ENCODE measurements at places on chromosomes 4 and X.

DNA sequence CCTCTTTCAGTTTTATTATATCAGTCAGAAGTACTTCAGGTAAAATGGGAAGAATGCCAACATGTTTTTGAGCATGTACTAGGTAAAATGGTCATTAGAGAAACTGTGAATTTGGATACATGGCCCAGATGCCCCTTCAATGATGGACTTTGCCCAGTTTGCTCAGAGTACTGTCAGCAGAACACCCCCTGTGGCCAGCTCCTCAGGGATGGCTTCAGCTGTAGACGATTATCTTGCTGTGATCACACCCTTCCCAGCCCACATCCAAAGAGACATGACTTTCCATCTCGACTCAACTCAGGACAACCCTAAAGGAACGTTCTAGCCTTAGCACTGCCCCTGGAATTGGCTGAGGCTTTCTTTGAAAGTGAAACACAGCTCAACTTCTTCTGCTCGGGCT lies 439.1 kb downstream of the PACRGL start:
- no peak for DNase-seq

DNA sequence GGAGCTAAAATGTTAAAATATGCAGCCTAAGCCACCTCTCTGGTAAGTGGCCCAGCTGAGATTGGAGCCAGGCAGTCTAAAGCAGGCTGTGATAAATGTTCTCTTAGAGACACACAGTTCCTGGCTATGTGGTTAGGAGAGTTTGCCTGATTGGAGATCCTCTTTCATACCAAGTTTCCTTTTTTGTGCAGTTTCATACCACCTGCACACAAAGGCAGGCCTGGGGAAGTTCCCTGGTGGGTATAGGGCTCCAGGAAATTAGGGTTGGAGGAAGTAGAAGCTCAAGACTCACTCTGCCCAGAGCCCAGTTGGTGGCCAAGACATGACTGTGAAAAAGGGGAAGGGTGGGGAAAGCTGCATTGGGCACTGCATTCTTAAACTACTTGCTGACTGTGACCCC lies 16.9 kb downstream of the CYBB start:
- no peak for DNase-seq

DNA sequence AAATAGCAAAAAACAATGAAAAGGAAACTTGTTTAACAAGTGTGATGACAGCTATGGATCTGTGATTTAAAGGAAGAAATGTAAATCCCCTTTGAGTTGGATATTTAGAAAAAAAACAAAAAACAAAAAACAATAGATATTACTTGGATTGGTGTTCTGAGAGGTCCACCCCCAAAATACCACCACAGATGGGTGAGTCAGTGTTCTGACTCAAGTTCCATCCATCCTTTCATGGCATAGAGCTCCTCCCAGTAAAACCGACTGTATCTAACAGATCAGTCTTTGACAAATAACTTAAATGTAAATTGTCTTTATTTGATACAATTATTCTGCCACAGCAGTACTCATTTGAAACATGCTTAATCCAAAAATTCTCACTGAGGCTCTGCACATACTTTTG lies 27.4 kb downstream of the TMPRSS11B start:
- DNase-seq = no peak

- DNase-seq = no peak
Measured at GRCh38 chr4:44848466-44848865, 122.1 kb upstream of the GNPDA2 start.

DNA sequence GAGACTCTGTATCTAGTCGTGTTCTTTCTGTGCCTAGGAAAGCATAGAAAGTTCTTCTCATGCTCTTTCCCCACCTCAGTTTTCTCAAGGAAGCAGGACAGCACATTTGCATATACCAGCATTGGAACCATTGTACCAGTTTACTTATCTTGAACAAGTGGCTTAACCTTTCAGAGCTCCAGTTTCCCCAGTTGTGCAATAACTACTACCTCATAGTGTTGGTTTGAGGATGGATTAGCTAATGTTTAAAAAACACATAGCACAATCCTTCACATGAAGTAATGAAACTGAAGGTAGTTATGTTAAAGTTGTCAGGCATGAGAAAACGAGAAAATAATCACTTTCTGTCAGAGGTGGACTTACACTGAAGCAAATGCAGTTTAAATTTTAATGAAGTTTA lies 92.2 kb upstream of the H2AZ1 start:
- DNase-seq = no peak

DNA sequence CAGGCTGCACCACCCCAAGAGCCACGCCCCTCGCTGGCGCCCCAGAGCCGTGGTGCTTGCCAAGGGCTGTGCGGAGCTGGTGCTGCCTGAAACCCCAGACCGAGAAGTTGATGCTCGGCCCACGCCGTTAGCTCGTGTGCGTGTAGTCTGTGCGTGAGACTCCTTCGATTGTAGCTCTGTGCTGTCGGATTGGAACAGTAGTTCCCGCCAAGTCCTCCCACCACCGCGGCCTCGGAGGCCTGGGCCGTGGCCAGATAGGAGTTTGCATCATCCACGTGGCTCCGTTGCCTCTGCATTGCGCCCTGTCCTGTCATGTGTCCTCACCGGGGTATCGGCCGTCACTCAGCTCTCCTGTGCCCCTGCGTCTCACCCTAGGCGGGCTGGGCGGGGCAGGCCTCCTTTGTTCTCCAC lies 24.2 kb downstream of the TNIP2 start:
- DNase-seq = no peak

DNA sequence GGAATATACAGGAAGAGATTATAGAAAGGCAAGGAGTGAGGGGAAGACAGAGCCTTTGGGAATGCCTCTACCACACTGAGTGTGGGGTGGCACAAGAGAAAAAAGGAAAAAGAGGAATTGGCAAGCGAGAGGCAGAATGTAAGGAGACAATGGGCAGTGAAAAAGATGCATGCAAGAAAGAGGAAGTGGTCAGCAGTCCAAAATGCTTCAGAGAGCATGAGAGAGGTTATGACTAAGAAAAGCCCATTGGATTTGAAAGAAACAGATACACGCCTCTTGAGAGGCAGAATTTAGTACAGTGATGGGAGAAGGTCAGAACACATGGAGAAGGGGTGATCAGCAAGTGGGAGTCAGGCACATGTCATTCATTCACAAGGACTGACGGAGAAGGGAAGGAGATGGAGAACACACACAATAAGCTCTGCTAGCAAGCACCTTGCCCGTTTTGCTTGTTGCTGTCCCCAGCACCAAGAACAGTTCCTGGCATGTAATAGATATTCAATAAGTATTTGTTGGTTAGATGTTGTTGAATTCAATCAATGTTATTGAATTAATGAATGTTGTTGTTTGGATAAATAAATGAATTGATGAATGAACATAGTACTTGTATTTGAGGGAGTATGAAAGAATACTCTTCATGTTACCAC lies 6.3 kb downstream of the DCHS2 start:
- no peak for DNase-seq

Measured in activated CD4-positive, alpha-beta T cell treated with anti-CD3 and anti-CD28 coated beads, Interleukin-2, amount 50 U/mL, for 24 hours (primary cell).